M059J (cell line): ENCODE measurements at places on chromosomes 5 and 9.
A peak's percentile ranks its signal among the peaks of the same experiment; 100 is the strongest.

DNA sequence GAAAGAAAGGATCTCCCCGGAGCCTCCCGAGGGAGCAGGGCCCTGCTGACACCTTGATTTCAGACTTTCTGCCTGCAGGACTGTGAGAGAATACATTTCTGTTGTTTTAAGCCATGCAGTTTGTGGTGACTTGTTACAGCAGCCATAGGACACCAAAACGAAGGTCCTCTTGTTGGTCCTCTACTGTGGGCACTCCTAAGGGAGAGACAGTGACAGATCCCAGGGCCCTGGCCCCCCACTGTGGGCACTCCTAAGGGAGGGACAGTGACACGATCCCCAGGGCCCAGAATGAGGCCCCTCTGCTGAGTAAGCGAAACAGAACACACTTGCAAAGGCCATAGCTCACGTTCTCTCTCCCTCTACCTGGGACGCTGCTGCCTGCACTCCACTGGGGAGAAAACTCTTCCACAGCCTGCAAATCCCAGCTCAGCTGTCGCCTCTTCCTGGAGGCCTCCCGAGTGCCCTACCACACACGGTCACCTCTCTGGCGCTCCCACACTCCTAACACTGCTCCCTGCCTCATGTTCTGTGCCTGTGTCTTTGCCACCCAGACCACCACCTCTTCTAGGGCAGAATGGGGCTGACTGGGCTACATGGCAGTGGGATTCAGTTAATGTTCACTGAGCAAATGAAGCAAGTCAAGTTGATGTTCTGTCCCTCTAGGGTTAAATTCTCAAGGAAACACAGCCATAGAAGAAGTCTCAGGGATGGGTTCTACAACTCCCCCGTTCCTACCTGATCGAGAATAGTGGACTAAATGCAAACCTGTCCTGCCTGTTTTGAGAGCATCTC lies 23.8 kb downstream of the ANKS6 start:
- no peak for DNase-seq

DNA sequence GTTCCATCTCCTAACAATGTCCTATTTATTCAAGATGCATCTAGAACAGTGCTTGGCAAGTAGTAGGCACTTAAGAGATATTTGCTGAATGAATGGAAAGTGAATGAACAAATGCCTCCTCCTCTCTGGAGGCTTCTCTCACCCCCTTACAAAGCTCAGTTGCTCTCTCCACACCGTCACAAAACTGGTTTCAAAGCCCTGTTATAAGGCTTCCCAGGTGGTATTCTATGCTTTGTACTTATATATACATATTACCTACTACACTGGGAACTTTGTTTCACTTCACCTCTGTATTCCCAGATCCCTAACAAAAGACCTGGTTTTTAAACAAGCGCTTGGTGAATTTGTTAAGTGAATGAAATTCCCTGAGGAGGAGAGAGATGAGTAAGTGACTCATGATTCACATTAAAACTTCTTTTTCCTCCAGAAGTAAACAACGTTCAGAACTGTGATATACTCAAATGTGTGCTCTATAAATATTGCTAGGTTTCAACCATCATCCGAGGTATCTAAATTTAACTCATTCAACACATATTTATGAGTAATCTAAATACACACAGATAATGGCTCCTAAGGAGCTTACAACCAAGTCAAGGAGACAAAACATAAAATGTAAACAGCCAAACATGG lies 36.0 kb downstream of the DENND1A start:
- DNase-seq: peak; percentile 28

DNA sequence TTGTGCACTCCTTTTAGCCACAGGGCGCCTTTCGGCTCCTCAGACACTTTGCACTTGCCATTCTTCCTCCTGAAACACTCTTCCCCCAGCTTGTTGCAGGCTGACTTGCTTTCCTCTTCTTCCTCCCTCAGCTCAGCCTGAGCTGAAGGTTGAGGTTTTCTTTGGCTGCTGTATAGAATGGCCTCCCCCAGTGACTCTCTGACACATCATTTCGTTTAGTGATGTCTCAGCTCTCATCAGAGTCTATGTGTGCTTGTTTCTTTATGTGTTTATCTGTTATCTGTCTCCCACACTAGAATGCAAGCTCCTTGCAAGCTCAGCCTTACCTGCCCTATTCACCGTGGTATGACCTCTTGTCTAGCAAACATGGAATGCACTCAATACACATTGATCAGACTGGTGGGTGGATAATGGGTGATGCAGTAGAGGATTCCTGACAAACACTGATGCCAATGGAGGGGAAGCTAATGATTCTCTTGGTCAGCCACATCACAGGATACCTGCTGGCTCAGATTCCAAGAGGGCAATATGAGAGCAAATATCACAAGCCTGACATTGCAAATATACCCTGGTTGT lies 112.9 kb upstream of the STC2 start:
- no peak for DNase-seq

GRCh38 chr5:160342413-160342941 lies 27.9 kb downstream of the C1QTNF2 start:
- peak; percentile 93 for DNase-seq

DNA sequence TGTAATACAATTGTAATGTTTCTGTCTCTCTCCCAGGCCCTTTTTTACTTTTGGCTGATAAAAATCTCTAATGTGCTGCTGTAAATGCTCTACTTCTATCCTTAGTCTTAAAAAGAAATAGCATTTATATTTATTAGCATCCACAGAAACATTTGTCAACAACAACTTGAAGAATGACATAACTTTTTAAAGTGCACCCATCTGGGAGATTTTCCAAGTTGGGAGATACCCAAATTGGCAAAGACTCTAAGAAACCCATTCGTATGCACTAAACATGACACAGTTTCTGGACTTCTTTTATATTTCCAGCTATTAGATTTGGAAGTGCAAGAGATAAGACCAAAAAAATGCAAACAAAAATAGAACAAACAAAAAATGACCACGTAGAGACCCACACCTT lies 2287.4 kb upstream of the WWC1 start:
- no peak for DNase-seq

GRCh38 chr5:75524071-75524470 lies 12.4 kb downstream of the POLK start:
- DNase-seq: no peak
